Immature natural killer cell (primary cell): ENCODE measurements at places on chromosomes 3 and 15.
A peak's percentile ranks its signal among the peaks of the same experiment; 100 is the strongest.

DNA sequence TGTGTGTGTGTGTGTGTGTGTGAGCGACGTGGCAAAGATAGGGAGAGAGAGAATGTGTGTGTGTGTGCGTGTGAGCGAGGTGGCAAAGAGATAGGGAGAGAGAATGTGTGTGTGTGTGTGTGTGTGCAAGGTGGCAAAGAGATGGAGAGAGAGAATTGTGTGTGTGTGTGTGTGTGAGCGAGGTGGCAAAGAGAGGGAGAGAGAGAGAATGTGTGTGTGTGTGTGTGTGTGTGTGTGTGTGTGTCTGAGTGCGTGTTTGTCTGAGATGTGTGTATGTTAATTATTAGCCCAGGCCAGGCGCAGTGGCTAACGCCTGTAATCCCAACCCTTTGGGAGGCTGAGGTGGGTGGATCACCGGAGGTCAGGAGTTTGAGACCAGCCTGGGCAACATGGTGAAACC lies 154.6 kb upstream of the RGMA start:
- no peak overlapping the region for H3K4me3 ChIP-seq
- peaks cover 4% of the 10 kb centered on the region for H3K27me3 ChIP-seq
- no peaks in the 10 kb centered on the region for H3K4me1 ChIP-seq
- H3K27ac ChIP-seq = no peak overlapping the region

GRCh38 chr3:169623971-169624370 lies 39.5 kb downstream of the MECOM start:
- H3K4me1 ChIP-seq = no peaks in the 10 kb centered on the region
- H3K27me3 ChIP-seq = no peaks in the 10 kb centered on the region
- no peak overlapping the region for H3K4me3 ChIP-seq
- H3K27ac ChIP-seq = no peak overlapping the region
- no peaks in the 10 kb centered on the region for H3K36me3 ChIP-seq

DNA sequence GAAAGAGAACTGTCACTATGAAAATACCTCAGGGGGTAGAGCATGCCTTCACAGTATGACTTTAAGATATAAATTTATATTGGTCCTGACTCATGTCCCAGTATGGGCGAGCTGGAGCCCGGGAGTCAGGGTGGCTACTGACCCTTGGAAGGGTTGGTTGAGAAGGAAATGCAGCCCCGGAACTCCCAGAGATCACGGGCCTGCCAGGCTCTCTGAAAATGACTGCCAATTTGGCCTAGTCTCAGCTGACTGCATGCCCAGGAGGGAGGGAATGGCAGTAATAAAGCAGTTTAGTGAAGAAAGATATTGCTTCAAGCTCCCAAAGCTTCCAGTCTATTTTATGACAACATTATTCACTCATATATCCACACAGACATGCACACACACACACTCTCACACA lies 299.0 kb downstream of the NR2F2 start:
- no peaks in the 10 kb centered on the region for H3K4me1 ChIP-seq
- H3K36me3 ChIP-seq = no peaks in the 10 kb centered on the region
- H3K27me3 ChIP-seq = no peaks in the 10 kb centered on the region
- no peak overlapping the region for H3K27ac ChIP-seq
- no peak overlapping the region for H3K4me3 ChIP-seq

GRCh38 chr3:19547665-19548464 lies 386.2 kb downstream of the EFHB start:
- no peak overlapping the region for H3K4me3 ChIP-seq
- no peak for DNase-seq
- H3K27ac ChIP-seq = no peak overlapping the region

GRCh38 chr3:174863488-174863887 lies 4.4 kb downstream of the NAALADL2 start:
- no peak overlapping the region for H3K27ac ChIP-seq
- H3K27me3 ChIP-seq = peaks cover 1% of the 10 kb centered on the region
- no peak for DNase-seq
- no peak overlapping the region for H3K4me3 ChIP-seq
- H3K4me1 ChIP-seq = no peaks in the 10 kb centered on the region
- H3K36me3 ChIP-seq = no peaks in the 10 kb centered on the region

- H3K27me3 ChIP-seq = peaks cover 1% of the 10 kb centered on the region
- H3K4me1 ChIP-seq = peaks cover 8% of the 10 kb centered on the region
- H3K27ac ChIP-seq = no peak overlapping the region
- no peak for DNase-seq
These were observed 47.7 kb downstream of the MORC1 start for GRCh38 chr3:109070211-109070610.

DNA sequence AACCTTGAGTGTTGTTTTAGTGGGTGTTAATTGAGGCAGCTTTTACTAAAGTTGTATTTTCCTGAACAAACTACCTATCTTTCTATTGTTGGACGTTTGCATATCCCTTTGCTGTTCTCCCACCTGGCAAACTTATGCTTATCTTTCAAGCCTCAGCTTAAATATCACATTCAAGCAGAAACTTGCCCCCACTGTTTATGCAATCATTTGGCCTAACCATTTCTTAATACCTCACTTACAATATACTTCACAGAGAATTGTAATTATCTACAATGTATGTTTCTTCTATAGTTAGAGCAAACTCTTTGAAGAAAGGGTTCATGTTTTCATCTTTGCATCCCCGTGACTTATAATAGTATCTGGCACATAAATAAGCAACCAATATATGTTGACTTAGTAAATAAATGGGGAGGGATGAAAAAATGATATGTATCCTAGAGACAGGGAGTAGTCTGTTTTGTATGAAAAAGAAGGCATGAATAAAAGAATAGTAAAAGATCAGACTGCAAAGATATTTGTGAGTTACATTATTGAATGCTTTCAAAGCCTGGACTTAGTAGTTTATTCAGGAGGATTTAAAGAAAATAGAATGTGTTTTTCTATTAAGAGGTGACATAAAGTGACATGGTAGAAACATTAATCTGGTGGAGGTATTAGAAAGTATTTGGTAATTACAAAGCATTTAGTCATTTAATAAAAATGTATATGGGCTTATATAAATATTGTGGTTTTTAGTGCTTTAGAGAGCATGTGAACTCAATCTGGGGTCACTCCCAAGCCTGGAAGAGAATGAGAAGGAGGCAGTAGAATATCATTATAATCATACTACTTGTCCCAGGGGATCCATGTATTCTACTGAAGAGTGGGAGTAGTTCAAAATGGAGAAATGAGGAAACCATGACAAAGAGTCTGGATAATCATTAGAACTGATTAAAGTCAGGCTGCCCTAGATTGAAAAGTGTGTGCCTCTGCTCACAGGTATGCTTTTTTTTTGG lies 60.0 kb upstream of the DCBLD2 start:
- H3K4me1 ChIP-seq = no peaks in the 10 kb centered on the region
- H3K36me3 ChIP-seq = no peaks in the 10 kb centered on the region
- DNase-seq = no peak
- H3K4me3 ChIP-seq = no peak overlapping the region
- no peak overlapping the region for H3K27ac ChIP-seq

- H3K27ac ChIP-seq = peak overlapping the region; percentile 87
- no peaks in the 10 kb centered on the region for H3K27me3 ChIP-seq
- DNase-seq = peak; percentile 37
- H3K4me1 ChIP-seq = peaks cover 94% of the 10 kb centered on the region
- peak overlapping the region; percentile 74 for H3K4me3 ChIP-seq
These were observed 74.9 kb downstream of the SMAD3 start for GRCh38 chr15:67140078-67140833.

DNA sequence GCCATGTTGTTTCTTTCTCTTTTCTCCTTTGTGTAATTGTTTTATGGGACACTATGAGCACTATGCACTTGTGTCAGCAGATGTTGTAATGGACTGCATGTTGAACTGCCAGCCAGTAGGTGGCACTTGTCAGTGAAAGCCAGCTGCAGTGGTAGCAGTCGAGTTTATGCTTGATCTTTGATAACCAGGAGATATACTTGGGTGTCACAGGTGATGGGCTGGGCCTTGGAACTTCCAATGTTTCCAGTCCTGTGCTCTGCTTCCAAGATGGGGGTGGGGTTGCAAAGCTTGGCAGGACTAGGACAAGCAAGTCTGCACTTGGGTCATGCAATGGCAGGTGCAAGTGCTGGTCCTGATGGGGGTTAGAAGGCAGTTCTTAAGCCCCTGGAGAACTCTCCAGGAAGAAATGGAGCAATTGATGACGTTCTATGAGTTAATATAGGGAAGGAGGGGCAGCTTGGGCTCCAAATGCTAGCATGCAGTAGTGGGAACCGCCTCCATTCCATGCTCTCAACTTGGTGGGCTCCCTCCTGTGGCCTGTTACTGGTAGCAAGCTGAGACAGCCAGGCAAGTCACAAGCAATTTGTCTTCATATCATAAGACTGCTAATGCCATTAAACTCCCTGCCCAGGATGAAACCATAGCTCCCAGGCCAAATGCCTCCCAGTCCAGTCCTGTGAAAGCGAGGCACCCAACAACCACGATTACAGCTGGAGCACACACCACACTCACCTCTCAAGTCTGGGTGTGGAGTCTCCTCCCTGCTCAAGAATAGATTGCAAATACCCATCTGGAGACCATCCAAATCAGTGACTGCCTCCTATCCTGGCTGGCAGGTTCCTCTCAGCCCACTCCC lies 287.2 kb downstream of the CGGBP1 start:
- no peaks in the 10 kb centered on the region for H3K4me1 ChIP-seq
- H3K27ac ChIP-seq = no peak overlapping the region

DNA sequence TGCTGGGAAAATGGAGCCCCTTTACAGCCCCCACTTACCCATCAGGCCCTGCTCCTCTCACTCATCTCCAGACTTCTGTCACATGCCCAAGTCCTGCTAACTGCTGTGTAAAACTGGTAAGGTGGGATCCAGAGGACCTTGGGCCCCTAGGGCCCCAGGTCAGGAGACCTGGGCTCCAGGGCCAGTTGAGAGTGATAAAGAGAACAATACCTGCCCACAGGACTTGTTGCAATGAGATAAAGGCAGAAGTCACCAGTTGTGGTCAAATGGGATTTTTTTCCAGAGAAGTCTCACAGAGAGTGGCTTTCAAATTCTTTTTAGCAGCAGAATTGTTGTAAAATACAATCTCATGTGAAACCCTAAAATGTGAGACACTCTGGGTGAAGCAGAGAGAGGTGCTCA lies 753 bp downstream of the FURIN start:
- peak overlapping the region; percentile 91 for H3K27ac ChIP-seq
- H3K4me3 ChIP-seq = peak overlapping the region; percentile 91
- no peaks in the 10 kb centered on the region for H3K36me3 ChIP-seq
- peaks cover 52% of the 10 kb centered on the region for H3K4me1 ChIP-seq
- peaks cover 24% of the 10 kb centered on the region for H3K27me3 ChIP-seq

DNA sequence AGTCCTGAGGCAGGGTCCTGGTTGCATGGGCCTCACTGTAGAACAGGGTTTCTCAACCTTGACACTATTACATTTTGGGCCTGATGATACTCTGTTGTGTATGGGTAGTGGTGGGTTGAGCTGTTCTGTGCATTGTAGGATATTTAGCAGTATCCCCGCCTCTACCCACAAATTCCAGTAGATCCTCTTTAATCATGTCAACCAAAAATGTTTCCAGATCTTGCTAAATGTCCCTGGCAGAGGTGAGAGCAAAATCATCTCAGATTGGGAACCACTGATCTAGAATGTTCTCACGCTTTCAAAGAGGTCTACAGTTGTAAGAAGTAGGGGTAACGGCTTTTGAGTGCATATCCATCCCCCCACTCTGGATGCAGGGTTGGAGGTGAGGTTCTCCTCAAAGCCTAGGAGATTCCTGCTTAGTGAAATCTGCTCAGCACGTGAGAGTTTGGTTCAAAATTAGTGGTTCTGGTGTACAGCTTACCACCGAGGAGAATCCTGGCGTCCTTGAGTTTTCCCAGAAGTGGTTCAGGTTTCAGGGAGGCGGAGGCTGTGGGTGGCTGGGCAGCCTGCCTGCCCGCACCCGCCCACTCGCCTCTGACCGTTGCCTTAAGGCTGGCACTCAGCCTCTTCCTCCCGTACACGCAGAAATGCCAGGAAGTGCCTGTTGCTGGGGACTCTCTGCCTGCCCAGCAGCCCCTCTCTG lies 5.3 kb downstream of the ACVR2B start:
- no peaks in the 10 kb centered on the region for H3K36me3 ChIP-seq
- no peak overlapping the region for H3K4me3 ChIP-seq
- H3K27ac ChIP-seq = no peak overlapping the region
- H3K4me1 ChIP-seq = peaks cover 8% of the 10 kb centered on the region
- DNase-seq = no peak

GRCh38 chr3:185900228-185900627 lies 37.6 kb downstream of the TRA2B start:
- no peaks in the 10 kb centered on the region for H3K36me3 ChIP-seq
- no peaks in the 10 kb centered on the region for H3K4me1 ChIP-seq
- H3K27me3 ChIP-seq = peaks cover 4% of the 10 kb centered on the region
- H3K4me3 ChIP-seq = no peak overlapping the region

DNA sequence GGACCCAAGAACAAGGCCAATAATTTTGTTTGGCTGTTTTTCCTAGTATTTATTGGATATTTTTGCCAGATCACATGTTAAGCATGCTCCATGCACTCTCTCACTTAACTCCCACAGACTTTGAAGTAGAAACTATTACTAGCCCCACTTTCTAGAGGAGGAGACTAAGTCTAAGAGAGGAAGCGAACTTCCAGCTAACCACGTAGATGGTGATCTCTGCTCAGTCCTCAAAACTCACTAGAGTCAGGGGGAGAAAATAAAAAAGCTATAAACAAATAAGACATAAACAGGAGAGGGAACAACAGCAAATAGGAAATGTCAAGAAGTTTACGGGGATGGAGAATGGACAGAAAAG lies 481.0 kb upstream of the PROK2 start:
- no peak overlapping the region for H3K27ac ChIP-seq
- peaks cover 1% of the 10 kb centered on the region for H3K27me3 ChIP-seq
- no peak overlapping the region for H3K4me3 ChIP-seq
- H3K36me3 ChIP-seq = no peaks in the 10 kb centered on the region
- DNase-seq = no peak

- no peak overlapping the region for H3K4me3 ChIP-seq
- H3K27ac ChIP-seq = no peak overlapping the region
- no peaks in the 10 kb centered on the region for H3K27me3 ChIP-seq
- DNase-seq = no peak
These were observed 139.1 kb downstream of the SAMMSON start for GRCh38 chr3:70138606-70139005.
